GM04504 (cell line): ENCODE measurements at places on chromosomes 7 and 10.

GRCh38 chr7:146119002-146119401, 2.4 kb downstream of the CNTNAP2 start:
- DNase-seq = no peak

GRCh38 chr7:95059842-95060313, 152.5 kb downstream of the PPP1R9A start:
- DNase-seq = no peak

- no peak for DNase-seq
Measured at GRCh38 chr7:116986611-116987565, 33.6 kb downstream of the ST7 start.

DNA sequence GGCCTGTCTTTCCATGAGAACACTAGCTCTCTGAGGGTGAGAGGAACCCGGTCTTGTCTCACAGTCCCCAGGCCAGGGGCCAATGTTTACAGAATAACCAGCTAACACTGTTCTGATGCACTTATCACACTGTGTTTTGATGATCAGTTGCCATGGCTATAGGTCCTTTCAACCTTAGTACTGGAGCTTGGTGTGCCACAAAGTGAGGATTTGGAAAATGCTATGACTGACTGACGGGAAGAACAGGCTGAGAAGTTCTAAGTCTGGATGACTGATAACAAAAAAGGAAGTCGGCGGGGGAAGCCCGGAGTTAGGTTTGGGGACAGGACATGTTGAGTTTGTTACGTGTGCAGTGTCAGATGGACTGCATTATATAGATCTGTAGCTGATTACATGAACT, 141.8 kb downstream of the CTTNBP2 start:
- no peak for DNase-seq

- DNase-seq = no peak
Measured at GRCh38 chr10:107686095-107686494, 521.6 kb upstream of the SORCS1 start.

DNA sequence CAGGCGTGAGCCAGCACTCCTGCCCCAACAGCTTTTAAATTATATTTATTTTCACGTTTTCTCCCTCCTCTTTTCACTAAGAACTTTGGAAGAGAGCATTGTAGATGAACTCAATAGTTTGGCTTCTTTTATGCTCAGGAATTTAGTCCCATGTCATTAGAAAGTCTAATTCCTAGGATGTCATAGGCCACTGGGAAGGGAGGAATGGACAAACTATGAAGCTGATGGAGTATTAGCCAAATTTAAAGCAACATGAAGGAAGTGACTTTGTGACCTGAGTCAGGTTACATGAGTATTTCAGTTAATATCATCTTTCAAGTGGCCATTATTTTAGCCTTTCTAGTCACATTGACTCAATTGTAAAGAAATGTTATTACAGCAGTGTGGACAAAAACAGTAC, 18.0 kb upstream of the OPN4 start:
- no peak for DNase-seq

- no peak for DNase-seq
Measured at GRCh38 chr10:11148142-11149028, 130.7 kb downstream of the CELF2 start.

GRCh38 chr10:96512524-96513304, 1.0 kb downstream of the TLL2 start:
- DNase-seq = no peak

GRCh38 chr7:151317936-151318335, 23.7 kb upstream of the NUB1 start:
- no peak for DNase-seq

GRCh38 chr7:114921631-114922025, 266 bp upstream of the MDFIC start:
- no peak for DNase-seq

DNA sequence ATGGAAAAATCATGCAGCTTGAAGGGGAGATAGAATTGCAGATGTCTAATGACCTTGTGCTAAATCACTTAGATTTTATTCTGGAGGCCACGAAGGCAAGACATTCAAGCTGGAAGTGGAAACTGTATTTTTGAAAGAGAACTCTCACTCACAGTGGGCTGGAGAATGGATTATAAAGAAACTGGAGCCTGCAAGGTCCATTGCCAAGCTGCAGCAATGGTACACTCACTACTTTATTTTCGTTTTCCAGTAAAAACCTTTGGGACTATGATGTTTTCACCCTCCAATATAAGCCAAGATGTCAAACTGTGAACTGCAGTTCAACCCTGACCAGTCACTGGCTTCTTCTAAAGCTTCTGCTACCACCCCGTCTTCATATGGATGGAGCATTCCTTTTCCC, 62.0 kb downstream of the SKIDA1 start:
- no peak for DNase-seq

DNA sequence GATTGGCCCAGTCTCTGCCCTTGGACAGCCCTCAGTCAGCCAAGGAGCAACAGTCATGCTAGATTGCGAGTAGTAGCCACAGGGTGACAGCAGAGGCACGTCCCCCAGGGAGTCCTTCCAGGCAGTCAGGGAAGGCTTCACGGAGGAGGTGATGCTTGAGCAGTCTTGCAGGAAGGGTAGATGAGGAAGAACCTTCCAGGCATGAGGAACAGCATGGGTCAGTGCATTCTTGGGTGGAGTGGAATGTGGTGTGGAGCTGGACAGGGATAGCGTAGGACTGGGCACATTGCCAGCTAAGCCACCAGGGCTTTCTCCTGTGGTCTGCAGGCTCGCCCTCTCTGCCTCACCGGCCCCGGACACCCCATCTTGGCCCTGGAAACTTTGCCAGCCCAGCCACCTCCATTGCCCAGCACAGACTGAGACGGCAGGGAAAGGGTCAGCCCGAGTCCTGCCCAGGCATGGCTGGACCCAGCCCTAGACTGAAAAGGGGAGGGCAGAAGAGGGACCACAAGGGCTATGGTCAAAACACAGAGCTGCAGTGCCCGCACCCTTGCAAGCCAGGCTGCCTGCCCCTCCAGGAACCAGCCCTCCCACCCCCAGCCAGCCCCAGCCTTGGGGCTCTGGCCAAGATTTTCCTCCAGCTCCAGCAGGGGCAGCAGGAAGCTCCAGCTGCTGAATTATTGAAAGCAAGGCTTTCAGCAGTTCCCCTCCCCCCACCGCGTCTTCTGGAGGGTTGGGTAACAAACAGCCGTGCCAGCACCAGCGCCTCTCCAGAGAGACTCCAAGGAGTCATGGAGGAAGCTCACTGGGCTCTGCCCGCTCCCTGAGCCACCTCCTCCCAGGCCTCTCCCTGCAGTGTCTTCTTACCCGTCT, 18.7 kb downstream of the SRRM3 start:
- DNase-seq = no peak

DNA sequence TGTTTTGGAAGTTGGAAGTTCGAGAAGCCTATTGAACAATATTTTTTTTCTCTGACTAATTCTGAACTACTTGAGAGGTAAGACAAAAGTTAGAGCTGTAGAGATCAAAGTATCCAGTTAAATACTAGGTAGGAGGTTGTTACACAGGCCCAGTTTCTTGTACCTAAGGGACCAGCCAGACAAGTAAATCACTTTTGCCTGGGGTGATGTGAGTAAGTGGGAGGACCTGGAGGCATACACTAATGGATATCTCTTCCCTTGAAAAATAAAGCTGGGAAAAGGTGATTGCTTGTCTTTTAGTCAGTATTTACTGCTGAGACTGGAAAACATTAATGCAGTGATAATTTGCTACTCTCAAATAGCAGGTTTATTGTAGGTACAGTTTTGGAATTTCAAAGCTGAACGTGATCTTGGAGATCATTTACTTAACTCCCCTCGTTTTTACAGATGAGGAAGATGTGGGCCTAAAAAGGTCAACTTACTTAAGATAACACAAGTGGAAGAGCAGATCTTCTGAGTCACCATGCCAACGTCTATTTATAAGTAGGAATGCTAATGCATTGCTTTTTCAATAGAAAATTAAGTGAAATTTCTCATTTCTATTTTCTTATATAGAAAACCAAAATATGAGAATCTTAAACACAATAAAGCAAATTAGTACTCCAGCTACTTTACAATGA, 181.3 kb downstream of the PPP1R9A start:
- DNase-seq = no peak

GRCh38 chr7:78734626-78735025, 718.8 kb downstream of the MAGI2 start:
- no peak for DNase-seq
